ENCODE measurements at places on chromosomes 13 and 19.

DNA sequence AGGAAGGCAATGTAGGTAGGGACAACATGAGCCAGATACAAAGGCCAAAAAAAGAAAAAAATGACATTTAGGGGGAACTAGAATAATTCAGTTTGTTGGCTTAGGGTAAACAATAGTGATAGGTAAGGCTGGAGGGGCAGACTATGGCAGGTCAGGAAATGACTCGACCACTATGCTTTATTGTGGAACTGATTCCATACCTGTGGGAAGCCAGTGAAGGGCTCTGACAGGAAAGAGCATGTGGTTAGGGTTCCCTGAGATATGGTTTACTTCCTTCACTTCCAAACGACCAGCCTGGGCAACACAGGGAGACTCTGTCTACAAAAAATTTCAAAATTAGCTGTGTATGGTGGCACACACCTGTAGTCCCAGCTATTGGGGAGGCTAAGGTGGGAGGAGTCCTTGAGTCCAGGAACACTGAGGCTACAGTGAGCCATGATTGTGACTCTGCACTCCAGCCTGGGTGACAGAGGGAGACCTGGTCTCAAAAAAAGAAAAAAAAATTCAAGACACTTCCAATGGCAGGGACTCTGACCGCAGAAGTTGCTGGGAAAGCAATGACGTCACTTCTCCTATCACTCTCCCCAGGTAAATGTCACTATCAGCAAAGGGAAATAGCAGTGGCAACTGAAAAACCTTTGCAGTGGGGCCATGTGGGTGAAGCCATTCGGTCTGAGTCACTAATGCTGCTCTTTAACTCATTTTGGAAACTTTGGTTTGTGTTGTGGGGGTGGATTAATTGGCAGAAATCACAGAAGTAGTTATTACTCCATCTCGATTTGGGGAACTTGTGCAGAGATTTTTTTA lies 192.8 kb upstream of the TSC22D1 start:
- DNase-seq = no peak

DNA sequence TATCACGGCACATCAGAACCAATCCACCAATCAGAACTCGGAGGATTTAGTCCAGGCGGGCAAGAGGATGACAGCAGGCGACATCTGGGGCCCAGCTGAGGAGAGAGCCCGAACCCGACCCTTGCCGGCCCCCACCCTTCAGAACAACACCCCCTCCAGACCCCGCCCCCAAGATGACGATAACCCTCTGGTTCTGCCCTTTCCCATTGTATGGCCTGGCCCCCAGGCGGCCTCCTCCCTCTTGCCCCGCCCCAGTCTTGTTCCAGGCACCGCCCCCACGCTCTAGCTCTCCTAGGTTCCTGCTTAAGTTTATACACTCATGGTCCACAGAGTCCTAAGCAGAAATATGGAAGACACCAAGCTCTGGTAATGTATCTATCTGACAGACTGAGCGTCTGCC lies 2.8 kb upstream of the ZNF83 start:
- DNase-seq = no peak

- peak; percentile 99 for DNase-seq
Measured at GRCh38 chr13:45341034-45341798, at the start of gene TPT1. Gene TPT1 (minus strand): TSS chr13:45341183. CDS start chr13:45341069, 114 bp downstream.

DNA sequence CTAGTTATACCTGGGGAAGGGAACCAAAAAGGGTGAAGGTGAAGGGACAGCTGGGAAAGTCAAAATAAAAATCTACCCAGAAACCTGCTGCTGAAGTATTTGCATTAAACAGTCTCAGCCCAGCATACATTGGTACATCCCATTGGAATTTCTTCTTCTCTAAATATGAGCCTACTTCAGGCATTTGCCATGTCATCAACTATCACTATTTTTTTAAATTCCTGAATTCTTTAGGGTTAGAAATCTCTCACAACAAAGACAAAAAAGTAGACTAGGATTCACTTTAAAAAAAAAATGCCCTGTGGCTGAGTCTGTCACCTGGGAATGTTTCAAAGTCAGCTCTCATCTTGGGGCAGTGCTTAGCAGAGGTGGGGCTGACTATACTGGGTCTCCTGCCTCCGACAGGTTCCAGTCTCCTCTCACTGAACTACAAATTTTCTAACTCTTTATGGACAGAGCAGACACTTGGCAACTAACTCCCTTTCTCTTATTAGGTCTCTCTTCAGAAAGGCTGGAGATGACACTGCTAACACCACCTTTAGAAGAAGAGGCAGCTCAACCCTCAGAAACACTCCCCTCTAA lies 141.2 kb downstream of the LHFPL6 start:
- no peak for DNase-seq

- DNase-seq = no peak
Measured at GRCh38 chr19:5541456-5541855, 26.3 kb downstream of the TINCR start.

DNA sequence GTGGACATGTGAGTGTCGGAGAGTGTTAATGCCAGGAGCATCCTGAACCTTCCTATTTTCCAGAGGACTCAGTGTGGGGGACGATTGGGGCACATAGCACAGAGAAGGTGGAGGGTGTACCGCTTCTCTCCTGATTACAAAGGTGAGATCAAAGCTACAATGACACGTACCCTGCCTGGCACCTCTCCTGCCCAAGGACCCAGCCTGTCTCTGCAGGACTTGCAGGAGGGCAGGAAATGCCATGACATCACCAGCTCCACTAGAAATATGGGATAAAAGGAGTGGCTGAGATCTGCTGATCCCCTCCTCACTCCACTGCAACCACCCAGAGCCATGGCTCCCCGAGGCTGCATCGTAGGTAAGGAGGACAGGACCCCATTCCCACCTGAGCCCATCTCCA lies at the start of gene IGFL1:
Gene IGFL1, plus strand, starts transcription at position 301 of the 400 bp plus-strand sequence. Its CDS starts 33 bp downstream, at position 334.
- DNase-seq = no peak

- no peak for DNase-seq
Measured at GRCh38 chr19:58474997-58475713, 997 bp upstream of the ZNF446 start.

DNA sequence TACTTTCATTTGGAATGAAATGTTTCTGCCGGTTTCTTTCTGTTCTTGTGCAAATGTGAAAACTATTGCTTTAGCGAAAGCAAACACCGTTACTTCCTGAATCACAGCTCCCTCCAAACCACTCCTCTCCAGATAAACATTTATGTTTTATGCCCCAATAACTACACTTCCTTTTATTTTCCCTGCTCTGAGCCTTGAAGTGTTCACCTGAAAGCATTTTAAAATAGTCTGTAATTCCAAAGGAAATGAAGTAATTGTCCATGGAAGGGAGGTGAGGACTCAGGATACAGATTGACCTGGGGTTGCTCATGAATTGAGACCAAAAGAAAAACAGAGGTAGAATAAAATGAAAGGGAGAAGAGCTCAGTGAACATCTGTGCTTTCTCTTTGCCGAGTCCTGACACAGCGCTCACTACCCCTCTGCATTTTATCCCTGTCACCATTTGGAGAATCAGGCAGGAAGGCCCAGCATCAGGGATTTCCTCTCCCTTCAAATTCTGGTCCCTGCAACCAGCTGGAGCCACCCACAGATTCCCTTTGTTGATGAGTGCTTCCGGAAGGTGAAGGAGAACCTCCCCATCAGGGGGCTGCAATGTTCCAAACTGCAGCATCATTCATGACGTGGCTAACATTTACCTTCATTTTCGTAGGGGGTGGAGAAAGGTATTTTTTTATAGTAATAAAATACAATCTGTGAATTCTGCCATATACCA lies 171.9 kb downstream of the ITGBL1 start:
- peak; percentile 8 for DNase-seq

GRCh38 chr13:111938741-111939665 lies 127.9 kb upstream of the SOX1 start:
- no peak for DNase-seq
